Naive thymus-derived CD8-positive, alpha-beta T cell (primary cell): ENCODE measurements at places on chromosomes 13 and 19.

GRCh38 chr13:60727140-60727539 lies 330.1 kb downstream of the TDRD3 start:
- DNase-seq, result no peak

DNA sequence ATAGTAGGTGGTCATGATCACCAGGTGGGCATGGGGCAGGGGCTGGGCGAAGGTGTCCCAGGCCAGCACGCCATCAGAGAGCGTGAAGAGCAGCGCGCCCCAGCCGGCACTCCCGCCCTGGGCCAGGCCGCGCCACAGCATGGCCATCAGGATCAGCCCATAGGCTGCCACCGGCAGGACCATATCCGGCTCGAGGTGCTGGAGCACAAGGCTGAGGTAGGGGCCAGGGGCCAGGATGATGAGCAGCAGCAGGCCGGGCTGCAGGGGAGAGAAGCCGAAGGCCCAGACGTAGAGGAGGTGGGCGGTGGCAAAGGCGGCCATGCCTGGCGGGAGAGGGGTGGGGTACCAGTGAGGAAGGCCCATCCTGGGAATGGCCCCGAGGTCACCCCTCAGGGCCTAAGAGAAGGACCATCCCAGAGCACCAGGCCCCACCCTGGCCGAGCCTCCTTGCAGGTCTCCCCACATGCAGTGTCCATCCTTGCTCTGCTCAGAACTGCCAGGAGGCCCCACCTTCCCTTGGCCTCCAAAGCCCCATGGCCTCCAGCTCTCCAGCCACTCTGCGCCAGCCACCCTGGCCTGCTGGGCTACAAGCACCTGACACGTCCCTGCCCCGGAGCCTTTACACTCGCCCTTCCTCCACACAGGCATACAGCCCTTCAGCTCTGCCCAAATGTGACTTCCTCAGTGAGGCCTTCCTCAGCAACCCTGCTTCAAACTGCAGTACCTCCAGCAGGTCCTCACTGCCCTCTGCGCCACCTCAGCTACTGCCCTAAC lies 1.1 kb downstream of the TMEM86B start:
- DNase-seq, result no peak

GRCh38 chr19:34172661-34173192 lies 423 bp downstream of the LSM14A start:
- DNase-seq, result peak; percentile 25

DNA sequence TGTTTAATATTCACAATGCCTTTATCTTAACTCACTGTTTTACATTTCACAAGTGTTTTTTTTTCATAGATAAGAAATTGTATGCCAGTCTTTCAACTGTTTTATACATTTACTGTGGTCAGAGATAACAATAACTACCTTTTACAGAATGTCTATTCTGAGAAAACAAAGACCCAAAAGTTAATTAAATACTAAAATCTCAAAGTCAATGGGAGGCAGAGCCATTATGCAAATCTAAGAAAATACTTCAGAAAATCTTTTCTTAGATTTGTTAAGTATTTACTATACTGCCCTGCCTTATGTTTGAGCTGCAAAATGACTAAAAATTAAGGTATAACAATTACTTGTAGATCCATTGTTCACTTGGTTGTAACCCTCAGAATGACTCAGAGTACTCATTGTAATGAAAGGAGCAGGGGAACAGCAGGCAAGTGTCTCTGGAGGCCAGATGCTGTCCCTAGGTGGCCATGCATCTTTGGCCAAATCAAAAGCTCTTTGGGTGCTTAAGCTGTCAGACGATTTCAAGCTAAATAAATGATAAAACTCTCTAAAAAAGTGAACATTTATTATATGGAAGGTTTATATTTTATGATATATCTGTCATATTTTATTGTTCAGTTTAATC lies 770.1 kb upstream of the PCDH20 start:
- no peak for DNase-seq

DNA sequence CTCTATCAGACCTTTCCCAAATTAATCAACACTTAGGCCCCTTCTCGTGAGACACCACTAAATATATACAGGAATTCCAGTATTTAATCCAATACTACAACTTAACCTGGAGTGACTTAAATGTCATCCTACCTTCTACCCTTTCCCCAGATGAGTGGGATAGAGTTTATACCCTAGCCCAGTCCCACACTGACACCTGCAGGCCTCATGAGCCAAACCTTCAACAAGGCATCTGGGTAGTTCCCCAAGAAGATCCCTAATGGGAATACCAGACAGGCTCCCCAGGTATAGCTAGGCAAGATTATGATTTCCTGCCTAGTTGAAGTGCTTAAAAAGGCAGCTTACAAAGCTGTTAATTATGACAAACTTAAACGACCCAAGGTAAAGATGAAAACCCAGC lies 15.9 kb downstream of the ZNF83 start:
- DNase-seq, result no peak

DNA sequence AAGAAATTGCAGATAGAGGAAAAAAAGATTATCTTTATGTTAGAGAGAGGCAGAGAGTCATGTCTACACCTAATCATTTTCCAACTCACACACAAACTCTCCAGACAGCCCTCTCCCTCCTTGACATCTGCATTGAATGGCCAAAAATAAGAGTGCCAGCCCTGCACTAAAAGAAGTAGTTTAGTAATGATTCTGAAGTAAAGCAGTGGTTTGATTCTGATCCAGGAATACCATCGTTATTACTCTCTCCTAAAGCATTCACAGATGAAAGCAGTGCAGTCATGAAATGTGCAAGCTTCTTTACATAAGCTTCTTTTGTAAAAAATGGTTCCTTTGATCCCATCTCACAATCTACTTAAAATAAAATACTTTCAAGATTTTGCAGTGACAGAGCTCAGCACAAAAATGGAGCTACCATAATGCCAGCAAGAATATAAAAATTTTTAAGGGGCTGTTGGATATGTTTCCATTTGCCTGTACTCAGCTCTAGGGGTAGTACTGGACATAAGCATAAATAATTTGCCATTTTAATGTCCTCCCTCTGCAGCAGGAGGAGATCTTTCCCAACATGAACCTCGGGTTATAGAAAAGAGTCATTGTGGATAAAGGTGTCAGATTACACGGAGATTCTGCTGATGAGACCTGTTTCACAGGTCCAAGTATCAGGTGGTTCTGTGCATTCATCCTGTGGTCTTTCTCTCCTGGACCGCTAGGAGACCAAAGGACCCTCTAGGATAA lies 406.3 kb downstream of the DCT start:
- no peak for DNase-seq

DNA sequence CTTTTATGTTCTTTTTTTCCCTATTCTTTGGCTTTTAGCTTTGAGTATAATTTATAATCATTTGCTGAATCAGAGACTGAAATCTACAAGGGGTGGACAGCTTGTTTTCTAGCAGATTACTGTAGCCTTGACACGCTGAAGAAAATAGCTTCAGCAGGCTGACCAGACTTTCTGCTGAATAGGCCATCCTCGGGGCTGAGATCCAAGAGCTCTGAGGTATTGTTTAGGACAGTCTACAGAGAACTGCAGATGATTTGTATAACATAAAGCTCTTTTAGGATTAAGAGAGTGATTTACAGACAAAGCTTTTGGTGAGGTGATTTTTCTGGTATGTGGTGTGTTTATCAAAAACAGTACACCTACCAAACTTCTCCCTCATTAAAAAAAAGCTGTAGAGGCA lies 16.8 kb downstream of the POLR1D start:
- no peak for DNase-seq

DNA sequence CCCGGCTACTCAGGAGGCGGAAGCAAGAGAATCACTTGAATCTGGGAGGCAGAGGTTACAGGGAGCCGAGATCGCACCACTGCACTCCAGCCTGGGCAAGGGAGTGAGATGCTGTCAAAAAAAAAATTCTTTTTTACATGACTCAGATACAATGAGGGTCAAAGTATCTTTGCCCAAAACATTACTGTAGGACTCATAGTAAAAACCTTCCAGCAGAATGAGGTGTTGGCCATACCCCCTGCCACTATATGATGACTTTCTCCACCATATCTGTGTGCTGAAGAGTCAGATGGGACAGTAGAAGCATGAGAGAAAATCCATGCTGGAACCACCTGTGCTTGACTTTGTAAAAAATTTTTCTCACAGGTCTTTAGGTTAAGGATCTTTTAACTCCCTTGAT lies 86.7 kb downstream of the COL4A2 start:
- no peak for DNase-seq

DNA sequence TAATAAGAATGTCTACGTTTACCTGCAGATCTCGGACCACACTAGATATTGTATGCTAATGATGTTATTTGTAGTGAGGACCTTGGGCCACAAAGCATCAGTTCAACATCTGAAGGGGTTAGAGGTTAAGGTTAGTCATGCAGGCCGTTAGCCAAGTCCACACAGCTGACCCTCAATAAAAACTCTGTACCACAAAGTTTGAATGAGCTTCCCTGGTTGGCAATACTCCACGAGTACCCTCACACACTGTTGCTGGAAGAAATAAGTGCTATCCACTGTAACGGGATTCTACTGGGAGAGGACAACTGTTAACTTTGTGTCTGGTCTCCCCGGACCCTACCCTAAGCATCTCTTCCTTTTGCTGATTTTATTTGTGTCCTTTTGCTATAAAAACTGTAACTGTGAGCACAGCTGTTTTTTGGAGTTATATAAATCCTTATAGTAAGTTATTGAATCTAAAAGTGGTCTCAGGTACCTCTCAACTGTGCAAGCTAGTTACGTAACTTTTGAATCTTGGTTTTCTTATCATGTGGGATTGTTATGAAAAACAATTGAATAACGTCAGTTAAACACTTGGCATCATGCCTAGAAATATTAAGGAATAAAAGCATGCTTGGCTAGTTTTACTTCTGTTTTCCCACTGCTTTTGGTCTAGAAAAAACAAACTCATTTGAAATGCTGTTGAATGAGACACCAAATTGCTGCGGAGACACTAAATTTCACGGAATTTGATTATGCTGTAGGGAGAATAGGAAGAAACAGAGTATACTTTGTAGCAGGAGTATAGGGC lies 181.5 kb downstream of the DNAJC3 start:
- DNase-seq, result no peak

DNA sequence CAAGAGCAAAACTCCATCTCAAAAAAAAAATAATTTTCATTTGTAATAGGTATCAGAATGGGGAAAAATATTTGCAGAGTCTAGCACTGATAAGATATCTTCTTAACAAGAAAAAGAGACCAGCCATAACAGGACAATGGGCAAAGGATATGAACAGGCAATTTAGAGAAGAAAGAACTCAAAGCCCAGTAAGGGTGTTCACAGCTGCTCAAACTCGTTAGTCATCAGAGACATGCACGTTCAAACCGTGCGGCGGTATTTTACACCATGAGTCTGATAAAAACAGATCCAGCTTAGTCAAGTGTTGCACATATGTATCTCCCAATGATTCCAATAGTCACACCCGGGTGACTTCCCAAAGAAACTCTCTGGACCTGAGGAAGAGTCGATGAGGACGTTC lies 13.7 kb upstream of the NCCRP1 start:
- no peak for DNase-seq

DNA sequence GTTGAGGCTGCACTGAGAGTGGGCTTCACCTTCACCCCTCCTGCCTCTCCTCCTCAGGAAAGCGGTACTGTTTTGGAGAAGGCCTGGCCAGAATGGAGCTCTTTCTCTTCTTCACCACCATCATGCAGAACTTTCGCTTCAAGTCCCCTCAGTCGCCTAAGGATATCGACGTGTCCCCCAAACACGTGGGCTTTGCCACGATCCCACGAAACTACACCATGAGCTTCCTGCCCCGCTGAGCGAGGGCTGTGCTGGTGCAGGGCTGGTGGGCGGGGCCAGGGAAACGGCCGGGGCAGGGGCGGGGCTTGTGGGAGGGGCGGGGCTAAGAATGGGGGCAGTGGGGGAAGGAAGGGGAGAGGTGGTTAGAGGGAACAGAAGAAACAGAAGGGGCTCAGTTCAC lies 7.5 kb downstream of the CYP2A13 start:
- DNase-seq, result no peak

- DNase-seq, result no peak
Measured at GRCh38 chr13:100443278-100443997, 145.2 kb downstream of the GGACT start.

- no peak for DNase-seq
Measured at GRCh38 chr13:88074794-88075510, 403.8 kb downstream of the SLITRK5 start.

DNA sequence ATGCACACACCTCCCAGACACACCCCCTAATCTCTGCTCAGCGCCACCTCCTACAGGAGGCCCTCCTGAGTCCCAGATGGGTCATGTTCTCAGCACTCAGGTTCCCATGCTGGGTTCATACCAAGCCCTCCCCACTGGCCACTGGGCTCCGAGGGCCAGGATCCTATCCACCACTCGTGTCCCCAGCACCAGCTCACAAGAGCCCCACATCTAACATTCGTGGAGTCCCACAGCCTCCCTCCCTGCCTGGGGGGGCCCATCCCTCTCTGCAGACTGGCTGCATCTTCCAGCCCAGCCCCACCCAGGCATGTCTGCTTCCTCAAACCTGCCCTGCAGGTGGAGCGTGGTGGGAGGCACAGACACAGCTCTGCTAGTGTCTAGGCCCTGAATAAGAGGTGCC lies 227.4 kb downstream of the TUBA3C start:
- no peak for DNase-seq

DNA sequence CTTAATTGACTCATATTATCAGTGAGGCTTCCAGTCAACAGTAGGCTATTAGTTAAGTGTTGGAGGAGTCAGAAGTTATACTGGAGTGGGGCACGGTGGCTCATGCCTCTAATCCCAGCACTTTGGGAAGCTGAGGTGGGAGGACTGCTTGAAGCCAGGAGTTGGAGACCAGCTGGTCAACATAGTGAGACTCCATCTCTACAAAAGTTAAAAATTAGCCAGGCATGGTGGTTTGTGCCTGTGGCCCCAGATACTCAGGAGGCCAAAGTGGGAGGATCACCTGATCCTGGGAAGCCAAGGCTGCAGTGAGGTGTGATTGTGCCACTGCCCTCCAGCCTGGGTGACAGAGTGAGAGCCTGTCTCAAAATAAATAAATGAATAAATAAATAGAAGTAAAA lies 53.2 kb downstream of the COMP start:
- no peak for DNase-seq
